Activated CD4-positive, alpha-beta T cell treated with anti-CD3 and anti-CD28 coated beads for 36 hours (primary cell): ENCODE measurements at places on chromosomes 11 and 22. TPM values are rescaled to one million over a fixed set of nuclear protein-coding genes. Genes with fewer than 3 reads are reported as not detected.

DNA sequence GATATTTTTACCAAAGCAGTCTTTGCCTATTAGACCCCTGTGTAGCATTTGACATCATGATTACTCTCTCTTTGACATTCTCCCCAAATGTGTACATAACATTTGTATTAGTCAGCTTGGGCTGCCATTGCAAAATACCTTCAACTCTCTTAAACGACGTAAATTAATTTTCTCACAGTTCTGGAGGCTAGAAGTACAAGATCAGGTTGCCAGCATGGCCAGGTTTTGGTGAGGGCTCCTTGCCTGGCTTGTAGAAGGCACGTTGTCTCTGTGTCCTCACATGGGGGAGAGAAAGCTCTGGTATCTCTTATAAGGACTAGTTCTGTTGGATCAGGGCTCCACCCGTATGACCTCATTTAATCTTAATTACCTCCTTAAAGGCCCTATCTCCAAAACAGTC, 12.3 kb upstream of the DLAT start:
- no peak for DNase-seq

GRCh38 chr22:45042263-45042662, 32.5 kb upstream of the PHF21B start:
- no peak for DNase-seq

DNA sequence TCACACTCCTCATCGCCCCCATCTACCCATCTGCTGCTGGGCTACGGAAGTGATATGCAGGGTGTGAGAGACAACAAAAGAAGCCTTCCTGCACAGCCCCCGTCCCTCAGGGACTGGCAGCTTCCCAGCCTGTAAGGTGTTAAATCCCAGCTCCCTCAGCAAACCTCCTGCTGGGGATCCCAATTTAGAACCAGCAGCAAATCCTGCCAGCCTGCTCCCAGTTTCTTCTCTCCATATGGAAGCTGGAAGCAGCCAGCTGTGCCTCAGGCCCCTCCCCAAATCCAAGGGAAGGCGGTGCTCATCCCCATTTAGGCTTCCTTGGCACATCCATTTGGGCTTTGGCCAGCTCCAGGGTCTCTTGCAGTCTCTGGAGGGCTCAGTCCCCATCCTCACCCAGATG, 47.5 kb downstream of the PAMR1 start:
- no peak for DNase-seq

GRCh38 chr11:109432105-109432504, 10.1 kb downstream of the C11orf87 start:
- DNase-seq: no peak

GRCh38 chr11:63551091-63551888, 11.9 kb downstream of the PLAAT2 start:
- peak; percentile 38 for DNase-seq

DNA sequence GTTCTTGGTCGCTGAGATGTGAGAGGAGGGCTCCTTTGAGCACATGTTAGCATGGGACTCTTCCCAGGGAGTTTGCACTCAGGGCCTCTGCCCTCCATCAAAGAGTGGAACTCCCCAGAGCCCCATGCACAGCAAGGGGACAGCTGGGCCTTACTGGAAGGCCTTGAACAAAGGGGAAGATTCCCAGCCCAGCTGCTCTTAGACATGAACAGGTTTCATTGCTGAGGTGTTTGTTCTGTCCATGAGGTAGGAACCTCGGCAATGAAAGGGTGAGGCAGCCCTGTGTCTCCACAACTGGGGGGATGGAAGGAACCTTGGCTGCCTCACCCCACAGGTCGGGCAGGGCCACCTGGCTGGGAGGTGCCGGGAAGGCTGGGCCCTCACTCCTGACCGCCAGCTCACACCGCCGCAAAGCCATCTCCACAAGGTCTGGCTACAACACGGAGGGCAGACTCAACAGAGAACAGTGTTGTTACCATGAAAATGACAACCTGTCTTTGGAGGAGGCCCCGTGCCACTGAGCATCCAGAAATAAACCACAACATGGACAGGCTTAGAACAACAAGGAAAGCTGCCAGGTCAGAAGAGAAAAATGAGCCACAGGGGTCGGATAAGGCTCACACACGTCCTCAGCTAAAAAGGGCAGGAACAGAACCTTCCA, 3.2 kb downstream of the DERL3 start:
- no peak for DNase-seq

- no peak for DNase-seq
These were observed 49.8 kb downstream of the NAT10 start for GRCh38 chr11:34155057-34155756.

DNA sequence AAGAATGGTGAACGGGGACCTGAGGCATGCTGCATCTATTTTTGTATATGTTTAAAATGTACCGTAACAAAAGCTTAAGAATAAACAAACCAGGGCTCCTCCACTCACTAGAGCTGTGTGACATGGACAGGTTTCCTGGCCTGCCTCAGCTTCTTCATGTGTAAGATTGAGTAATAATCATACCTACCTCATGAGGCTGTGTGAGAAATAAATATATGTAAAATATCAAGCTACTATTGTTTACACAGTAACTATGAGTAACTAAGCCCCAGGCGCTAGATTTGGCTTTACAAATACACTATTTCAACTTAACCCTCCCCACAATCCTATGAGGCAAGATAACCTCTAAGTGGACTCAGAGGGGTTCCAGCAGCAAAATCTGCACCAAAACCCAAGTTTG, 66.4 kb downstream of the SMCO4 start:
- DNase-seq: no peak

GRCh38 chr22:27028093-27028492, 370.7 kb downstream of the MIAT start:
- no peak for DNase-seq

GRCh38 chr11:121567995-121568394, 115.2 kb upstream of the SORL1-AS1 start:
- DNase-seq: no peak

DNA sequence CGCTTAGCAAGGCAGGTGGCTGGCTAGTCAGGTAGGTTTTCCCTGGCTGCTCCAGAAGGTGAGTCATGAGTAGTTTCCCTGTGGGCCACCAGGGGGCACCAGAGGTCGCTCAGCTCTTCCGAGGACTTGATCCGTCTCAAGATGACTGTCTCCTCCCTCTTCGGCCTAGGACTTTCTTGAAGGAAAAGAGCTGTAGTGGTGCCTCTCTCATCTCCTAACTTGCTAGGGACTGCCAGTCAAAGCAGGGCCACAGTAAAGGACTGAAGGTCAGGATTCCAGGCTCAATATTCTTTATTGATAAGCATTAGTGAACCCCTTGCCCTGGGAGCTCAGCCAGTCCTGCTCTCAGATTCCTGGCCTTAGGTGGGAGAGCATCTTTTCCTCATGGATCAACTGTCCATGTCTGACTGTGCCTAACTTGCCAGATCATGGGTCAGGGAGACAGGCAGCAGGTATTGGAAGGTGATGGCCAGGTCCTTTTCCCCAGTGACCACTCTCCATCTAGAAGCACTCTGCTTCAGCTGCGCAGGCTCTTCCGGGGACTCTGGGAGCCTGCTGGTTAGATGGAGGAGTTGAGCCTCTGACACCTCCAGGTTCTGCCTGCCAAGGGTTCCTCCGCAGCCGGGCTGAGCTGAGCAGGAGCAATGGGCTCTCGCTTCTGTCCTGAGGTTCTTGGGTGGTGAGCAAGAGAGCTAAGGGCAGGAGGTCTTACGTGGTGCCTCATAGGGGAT, 1.9 kb downstream of the POLD4 start:
- DNase-seq: peak; percentile 79

DNA sequence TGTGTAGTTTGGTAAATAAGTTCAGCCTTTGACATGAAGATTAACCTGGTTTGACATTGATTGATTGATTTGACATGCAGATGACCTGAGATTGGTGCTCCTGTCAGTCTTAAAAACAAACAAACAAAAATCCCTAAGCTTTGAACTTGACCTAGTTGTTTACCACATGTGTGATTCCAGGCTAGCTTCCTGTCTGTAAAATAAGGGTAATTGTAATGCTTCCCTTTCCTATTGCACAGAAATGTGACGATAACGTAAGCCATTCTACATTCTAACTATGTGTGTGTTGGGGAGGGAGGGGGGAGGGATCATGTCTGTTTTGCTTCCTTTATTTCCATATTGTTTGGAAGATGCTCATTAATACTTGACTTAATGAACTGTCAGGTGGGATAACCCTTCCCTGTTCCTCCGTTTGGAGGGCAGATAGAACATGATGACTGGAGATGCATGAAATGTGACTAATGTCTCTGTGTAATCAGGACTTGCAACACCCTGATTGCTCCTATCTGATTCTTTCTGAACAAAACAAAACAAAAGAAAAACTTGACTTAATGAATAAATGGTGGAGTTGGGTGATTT, 106.1 kb upstream of the CLMP start:
- DNase-seq: no peak

Gene IL18BP
- 8.4 TPM for total RNA-seq

Gene PKDREJ
- total RNA-seq: not detected

Gene SCUBE2
- total RNA-seq: not detected

Gene APOA1
- total RNA-seq: not detected

Gene SMIM38
- total RNA-seq: 0.94 TPM

Gene DNAJC24
- total RNA-seq: 26.3 TPM

Gene ZNF215
- total RNA-seq: 3.6 TPM

Gene KIRREL3
- not detected for total RNA-seq

Gene MS4A12
- not detected for total RNA-seq

Gene DSCAML1
- 0.05 TPM for total RNA-seq
